ENCODE measurements at places on chromosomes 6 and 20. TPM values are rescaled to one million over a fixed set of nuclear protein-coding genes. Genes with fewer than 3 reads are reported as not detected.

MUCL3 gene
- not detected for polyA plus RNA-seq

SASH1 gene
- 26.8 TPM for polyA plus RNA-seq

SLC25A27 gene
- polyA plus RNA-seq: 76.0 TPM

REM1 gene
- 0.42 TPM for polyA plus RNA-seq

SPTLC3 gene
- 23.2 TPM for polyA plus RNA-seq

TRIM10 gene
- 0.33 TPM for polyA plus RNA-seq

NFKBIL1 gene
- 27.7 TPM for polyA plus RNA-seq

BFSP1 gene
- 3.4 TPM for polyA plus RNA-seq

COL20A1 gene
- 0.97 TPM for polyA plus RNA-seq

TSBP1 gene
- not detected for polyA plus RNA-seq

MRPL2 gene
- polyA plus RNA-seq: 57.5 TPM

DNA sequence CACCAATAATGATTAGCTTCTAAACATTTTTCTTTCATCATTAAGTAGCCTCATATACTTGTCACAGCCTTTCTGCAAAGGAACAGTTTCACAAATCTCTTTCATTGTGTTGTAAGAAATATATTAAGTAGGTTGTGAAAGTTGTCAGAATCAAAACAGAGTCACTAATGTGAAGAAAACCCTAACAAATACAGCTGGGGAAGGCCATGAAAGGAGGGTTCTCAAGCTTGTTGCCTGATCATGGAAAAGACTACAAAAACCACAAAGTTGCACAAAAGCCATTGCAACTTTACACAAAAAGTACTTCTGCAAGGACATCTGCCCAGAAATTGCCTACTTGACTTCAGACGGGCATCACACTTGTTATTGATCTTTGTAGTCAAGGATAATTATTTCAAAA lies 216.1 kb downstream of the ALDH8A1 start:
- DNase-seq: no peak

DNA sequence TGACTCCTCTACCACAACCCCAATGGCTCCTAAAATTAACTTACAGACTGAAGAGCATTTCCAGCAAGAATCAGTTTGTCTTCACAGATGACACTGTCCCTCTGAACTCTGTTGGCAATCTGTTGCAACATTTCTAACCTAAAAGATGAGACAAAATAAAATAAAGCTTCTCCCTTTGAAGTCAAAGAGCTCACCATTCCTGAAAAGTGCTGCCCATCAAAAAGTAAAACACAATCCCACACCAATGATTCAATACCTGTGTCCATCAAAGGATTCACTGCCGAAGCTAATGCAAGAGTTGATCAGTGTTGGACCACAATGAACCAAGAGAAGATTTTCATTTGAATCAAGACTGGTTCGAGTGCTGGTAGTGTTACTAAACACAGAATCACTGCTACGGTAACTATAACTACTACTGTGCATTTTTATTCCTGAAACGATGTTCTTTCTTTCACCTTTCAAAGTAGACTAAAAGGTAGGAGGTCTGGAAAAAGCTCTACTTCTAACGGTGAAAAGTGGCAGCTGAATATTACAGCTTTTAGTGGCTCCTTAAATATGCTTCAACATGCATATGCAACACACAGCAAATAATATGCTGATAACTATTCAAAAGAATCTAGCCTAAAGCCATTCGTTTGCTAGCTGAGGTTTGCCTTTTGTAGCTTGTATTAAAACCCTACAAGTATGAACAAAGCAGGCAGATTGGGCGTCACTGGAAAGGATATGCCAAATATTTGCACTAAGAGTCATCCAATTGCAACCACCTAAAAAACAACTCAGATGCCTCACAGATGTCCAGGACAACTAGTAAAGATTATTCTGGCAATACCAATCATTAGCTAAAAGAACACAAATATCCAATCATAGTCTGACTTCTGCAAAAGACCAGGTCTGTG lies at the start of gene DST:
TSS of gene DST (minus strand) at position 524 of the 896 bp plus-strand sequence.
- no peak for DNase-seq

DNA sequence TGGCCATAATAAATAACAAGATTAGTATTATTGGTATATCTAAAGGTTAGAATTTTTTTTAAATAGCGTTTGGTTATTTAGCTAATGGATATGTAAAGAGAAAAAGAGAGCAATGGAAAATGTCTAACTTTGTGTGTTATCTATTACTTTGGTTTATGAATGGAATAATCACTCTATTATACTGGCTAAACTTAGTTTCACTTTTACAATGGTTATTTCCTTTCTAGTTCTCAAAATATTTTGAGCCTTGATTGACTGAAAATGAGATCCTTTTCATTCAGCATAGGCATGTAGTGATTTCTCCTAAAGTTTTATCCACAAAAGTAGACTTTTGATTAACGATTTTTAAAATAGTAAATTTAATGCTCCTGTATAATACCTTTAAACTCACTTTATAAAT lies 51.6 kb upstream of the MLIP start:
- no peak for DNase-seq

- DNase-seq: no peak
Measured at GRCh38 chr6:168968228-168968627, 285.4 kb downstream of the THBS2 start.

GRCh38 chr6:124661097-124661661 lies 301.1 kb upstream of the RNF217 start:
- DNase-seq: no peak

DNA sequence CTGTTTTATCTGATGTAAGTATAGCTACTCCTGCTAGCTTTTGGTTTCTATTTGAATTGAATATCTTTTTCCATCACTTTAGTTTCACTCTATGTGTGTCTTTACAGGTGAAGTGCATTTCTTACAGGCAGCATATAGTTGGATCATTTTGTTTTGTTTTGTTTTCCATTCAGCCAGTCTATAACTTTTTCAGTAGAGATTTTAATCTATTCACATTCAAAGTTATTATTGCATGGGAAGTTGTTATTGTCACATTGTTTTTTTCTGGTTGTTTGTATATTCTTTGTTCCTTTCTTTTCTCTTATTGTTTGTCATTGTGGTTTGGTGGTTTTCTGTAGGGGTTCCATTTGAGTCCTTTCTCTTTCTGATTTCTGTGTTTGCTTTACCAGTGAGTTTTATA lies 151.2 kb downstream of the PDE10A start:
- no peak for DNase-seq

- DNase-seq: no peak
Measured at GRCh38 chr6:110063594-110064263, 85.6 kb downstream of the GPR6 start.

DNA sequence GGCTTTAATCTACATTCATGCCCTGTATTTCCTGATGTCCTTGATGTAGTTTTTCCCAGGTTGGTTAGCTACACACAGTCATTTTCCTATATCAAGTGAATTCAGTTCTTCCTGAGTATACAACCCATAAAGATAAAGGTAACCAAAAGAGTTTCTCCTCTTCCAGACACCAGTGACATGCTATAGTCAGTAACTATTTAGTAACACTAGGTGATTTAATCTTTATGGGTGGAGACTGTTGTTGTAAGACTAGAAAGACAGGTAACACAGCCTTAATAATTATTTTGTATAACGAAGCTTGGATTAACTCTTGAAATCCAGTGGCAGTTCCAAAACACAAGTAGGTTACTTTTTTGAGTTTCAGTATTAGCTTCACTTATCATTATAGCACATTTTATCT lies 17.6 kb downstream of the MCUR1 start:
- no peak for DNase-seq

GRCh38 chr6:71724456-71725125 lies 161.8 kb upstream of the RIMS1 start:
- no peak for DNase-seq

DNA sequence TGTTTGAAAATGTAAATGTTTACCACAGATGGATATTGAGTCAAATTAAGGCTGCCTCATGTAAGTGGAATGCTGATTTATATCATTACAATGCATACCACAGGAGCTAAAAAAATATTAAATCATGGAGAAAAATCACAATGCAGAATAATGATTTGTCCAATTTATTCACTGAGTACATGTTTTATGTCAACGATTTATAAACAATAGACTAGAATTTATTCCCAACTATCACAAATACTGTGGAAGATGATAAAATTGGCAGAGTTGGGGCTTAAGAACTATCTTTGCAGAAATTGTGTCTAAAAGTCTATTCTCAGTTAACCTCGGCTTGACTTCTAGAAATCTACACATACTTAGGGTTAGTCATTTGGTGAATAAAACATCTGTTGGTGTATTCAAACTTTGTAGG lies 472.1 kb upstream of the MARCKS start:
- DNase-seq: no peak

DNA sequence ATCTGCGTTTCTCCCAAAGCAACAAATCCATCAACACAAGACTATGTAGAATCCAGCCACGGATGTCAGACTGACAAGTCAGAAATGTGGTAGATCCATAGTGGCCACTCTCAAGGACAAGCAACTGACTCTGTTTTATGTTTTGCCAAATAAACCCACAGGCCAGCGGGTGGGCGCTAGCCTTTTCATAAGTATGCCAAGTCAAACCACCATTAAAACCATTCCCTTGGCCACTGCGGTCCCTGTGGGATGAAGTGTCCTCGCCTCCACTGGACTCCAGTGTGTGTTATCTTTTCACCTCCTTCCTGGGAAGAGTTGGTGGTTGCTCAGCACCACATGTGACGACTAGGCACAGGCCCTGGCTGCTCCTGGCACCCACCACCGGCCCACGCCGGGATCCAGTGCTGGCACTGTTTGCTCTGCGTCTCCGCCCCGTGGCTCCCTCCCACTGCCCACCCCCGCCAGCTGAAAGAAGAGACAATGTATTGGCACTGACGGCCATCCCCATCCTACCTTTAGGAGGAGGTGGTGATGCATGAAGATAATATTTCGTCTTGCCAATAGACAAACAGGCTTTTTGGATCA lies 103.4 kb downstream of the FOXC1 start:
- DNase-seq: no peak

DNA sequence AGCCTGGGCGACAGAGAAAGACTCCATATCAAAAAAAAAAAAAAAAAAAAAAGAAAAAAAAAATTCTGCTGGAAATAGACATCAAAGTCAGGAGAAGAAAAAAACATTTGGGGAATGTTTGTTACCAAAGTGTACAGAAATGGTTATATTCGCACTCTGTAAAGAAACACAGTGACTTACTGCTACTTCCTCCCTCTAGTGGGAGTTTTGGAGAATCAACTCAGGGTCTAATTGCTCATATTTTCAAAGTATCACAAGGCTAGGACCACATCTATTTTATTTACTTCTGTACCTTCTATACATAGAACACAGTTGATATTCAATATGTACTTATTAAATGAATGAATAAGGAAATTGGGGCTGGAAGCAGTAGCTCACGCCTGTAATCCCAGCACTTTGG lies 24.4 kb downstream of the ARG1 start:
- no peak for DNase-seq

GRCh38 chr6:97023982-97024381 lies 99.5 kb downstream of the KLHL32 start:
- no peak for DNase-seq

DNA sequence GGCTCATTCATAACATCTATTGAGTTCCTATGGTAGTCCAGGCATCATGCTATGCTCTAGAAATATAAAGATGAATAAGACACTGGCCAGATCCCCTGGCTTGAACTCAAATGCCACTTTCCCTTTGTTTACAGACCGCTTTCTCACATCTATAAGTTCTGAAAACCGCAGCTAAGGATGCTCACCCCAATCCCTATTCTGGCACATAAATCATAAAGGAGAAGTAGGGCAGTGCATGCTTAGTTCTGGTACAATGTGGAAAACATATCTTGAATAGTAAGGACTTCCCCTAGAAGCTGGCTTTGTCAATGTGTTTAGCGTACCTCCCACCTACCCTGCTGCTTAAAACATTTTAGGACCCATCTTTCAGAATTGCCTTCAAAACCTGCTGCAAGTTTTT lies 26.4 kb downstream of the MRS2 start:
- no peak for DNase-seq

GRCh38 chr6:21824431-21825177 lies 231.1 kb downstream of the SOX4 start:
- DNase-seq: no peak

All from left renal cortex interstitium (tissue), 4 donors.